DND-41 (cell line): ENCODE measurements at places on chromosomes 3 and 15.

GRCh38 chr3:132749786-132750185 is 27.6 kb upstream of the NPHP3 start:
- DNase-seq, result no peak

DNA sequence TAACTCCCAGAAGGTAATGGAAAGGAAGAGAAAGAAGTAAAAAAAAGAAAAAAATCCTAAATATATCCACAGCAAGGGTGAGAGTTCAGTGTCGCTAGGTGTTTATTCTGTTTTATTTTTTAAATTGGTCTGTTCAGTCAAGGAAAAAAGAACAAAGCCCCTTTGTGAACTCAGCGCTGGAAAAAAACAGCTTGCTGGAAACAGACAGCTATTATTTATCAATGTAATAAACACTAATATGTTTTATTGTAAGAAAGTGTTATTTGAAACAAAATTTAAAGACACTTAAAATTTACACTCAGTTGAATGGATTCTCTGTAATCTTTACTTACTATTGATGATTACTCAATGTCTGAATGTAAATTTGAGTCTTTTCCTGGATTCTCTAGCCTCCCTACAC is 32.3 kb upstream of the LEKR1 start:
- no peak for DNase-seq

DNA sequence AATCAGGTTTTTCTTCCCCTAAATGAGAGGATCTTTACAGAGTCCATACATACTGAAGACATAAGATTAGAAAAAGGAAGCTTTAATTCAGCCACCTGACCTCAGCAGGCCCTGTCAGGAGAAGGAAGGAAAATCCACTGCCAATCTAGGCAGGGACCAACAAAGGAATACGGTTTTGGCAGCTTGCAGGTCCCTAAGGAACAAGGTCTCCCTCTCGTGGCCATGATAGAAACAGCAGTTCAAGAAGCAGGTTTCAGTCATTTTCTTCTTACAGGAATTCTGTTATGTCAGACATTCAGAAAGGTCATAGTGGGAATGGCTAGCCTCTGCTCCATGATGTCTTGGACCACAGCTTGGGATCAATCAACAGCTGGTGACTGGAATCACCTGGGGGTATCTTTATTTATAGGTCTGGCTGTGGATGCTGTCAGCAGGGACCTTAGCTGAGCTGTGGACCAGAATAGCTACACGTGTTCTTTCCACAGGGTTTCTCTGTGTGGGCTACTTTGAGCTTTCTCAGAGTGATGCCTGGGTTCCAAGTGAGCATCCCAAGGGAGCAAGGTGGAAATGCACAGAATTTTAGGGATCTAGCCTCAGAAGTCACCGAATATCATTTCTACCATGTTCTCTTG is 9.4 kb upstream of the CMSS1 start:
- DNase-seq, result peak; percentile 51

DNA sequence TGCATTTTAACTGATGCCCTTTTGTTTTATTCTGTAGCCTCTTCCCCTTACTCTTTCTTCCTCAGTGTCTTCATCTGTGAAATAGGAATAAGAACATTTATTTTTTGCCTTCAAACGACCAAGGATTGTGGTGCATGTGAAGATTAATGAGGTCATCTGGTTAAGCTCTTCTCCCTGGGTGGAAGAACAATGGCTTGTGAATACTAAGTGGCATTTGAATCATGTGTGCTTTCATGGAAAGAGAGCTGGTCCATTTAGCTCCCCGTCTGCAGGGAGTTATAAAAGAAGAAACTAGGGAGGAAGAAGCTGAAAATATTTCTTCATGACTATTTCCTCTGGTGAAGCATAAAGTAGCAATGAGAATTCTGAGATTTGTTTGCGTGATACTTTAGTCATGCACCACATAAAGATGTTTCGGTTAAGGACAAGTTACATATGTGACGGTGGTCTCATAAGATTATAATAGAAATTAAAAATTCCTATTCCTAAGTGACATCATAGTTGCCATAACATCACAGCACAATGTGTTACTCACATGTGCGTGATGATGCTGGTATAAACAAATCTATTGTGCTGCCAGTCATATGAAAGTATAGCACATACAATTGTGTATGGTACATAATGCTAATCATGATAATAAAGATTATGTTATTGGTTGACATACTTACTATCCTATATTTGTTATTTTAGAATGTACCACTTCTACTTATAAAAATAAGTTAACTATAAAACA is 374.3 kb downstream of the RBMS3 start:
- no peak for DNase-seq

DNA sequence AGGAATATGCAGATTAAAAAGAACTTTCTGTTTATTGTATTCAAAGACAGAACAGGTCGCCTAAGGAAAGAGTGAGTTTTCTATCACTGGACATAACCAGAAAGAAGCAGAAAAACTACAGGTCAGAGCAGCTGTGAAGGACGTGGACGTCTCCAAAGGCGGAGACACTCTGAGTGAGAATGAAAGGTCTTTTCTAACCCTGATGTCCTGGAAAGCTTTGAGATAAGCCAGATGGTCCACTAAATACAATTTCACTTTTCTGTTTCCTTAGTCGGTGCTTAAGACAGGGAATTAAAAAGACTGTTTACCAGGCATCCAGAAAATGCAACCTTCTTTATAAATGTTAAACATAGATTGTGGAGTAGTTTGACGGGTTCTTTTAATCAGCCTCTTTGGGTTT is 360.4 kb downstream of the FGF12 start:
- no peak for DNase-seq

DNA sequence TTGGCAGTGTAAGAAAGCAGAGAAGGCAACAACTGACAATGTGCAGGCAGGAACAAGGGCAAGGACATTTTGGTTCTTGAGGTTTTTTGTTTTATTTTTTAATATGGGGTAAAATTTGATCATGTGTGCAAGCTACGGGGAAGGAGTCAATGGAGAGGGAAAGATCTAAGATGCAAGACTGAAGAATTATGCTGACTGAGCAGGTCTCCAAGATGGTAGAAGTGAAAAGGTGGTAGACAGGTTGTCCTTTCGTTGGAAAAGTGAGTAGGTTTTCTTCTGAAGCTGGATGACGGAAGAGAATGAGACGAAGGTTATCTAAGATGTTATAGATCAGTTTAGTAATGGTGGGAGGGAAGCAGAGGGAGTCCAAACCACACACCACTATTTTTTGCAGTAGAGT is 4.2 kb downstream of the CD47 start:
- no peak for DNase-seq

- DNase-seq, result no peak
These were observed 224.2 kb downstream of the MINAR1 start for GRCh38 chr15:79656151-79657000.

DNA sequence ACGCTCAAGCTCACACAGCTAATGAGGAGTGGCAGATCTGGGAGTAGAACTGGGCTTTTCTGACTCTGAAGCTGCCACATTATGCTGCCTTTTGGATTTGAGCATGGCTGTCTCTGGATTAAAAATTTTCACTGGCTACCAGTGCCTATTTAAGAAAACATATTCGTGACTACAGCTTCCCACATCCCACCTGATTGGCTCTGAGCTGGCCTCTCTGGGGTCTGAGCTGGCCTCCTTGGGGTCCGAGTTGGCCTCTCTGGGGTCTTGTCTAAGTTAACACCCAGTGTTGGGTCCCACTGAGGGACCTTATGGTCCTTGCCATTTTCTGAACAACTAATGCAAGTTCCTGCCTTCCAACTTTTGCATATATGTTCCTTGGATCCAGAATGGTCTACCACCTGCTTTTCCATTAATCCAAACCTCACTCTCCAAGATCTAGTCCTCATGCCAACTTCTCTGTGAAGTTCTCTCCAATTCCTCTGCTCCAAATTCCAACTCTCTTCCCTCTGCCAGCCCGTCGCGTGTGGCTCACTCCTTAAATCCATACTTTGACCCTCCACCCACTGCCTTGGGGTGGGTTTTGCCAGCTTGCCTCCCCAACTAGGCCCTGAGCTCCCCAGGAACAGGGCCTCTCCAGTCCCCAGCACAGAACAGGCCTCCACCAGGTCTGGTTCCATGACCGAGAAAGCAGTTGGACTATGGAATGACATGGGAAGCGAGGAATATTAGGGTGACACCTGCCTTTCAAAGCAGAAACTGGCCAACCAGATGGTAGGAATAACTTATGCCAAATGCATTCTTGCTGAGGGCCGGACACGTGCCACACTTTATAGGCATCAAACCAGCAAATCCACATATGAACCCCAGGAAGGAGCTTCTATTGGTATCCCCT is 42.5 kb downstream of the ATP2B2 start:
- no peak for DNase-seq

GRCh38 chr3:23161896-23162570 is 41.1 kb upstream of the UBE2E2 start:
- DNase-seq, result no peak

DNA sequence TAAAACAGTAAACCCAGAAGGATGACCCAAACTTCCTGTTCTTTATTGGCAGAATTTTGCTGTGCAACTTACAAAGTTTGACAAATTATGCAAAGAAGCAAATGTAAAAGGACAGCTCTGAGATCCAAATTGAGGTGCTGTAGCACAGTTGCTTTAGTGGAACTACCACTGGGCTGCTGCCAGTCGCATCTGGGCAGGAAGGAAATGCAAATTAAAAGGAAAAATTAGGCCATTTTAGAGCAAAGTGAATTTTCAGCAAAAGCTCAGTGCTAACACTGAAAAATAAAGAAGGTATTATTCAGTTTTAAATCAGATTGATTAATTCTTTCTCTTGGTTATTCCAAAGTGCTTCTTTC is 104.5 kb downstream of the ZMAT3 start:
- DNase-seq, result no peak

GRCh38 chr15:60126661-60127060 is 122.5 kb downstream of the FOXB1 start:
- DNase-seq, result no peak

DNA sequence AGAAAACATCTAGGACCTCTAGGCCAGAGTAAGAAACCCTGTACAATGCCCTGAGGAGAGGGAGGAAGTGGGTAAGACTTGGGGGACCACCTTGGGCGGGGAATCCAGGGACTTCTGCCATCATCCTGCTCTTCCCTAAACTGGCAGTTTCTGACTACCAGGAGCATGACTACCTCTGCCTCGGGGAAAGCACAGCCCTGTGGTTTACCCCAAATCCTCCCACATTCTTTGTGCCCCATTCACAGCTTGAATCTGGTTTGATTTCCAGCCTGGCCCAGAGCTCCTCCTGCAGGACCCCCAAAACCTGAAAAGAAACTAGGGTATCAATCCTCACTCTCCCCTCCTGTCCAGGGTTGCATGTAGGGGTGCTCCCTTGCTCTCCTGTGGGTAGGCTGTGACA is 4.7 kb downstream of the C3orf18 start:
- DNase-seq, result no peak

GRCh38 chr3:13497386-13497785 is 17.3 kb downstream of the HDAC11 start:
- no peak for DNase-seq

GRCh38 chr3:109480014-109480413 is 142.7 kb upstream of the DPPA4 start:
- DNase-seq, result no peak

DNA sequence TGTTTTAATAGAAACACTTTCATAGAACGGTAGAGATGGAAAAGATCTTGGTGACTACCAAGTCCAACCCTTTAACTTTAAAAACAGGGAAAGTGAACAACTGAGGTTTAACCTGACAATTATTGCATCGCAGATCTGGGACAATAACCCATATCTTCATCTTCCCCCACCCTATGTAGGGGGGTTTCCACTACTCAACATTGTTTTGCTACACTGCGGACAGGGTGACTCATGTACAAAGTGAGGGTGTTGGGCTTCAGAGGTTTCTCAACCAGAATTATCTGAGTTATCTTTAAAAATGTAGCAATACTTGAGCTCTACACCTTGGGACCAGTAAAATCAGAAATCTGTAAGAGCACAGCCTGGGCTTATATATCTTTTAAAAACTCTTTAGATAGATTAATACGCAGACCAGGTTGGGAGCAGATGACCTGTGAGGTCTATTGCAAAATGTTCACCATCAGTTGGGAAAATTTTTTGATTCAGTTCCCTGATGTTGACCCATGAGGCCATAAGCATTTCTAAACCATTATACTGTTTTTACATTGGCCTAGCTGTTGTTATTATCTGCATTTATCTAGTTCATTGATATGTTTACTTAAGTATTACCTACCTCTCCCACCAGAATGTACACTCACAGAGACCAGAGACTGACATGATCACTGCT is 103.6 kb upstream of the ICE2 start:
- DNase-seq, result no peak

GRCh38 chr3:102936511-102937045 is 501.8 kb downstream of the ZPLD1 start:
- DNase-seq, result no peak

GRCh38 chr3:55362210-55362960 is 124.7 kb downstream of the WNT5A start:
- no peak for DNase-seq

DNA sequence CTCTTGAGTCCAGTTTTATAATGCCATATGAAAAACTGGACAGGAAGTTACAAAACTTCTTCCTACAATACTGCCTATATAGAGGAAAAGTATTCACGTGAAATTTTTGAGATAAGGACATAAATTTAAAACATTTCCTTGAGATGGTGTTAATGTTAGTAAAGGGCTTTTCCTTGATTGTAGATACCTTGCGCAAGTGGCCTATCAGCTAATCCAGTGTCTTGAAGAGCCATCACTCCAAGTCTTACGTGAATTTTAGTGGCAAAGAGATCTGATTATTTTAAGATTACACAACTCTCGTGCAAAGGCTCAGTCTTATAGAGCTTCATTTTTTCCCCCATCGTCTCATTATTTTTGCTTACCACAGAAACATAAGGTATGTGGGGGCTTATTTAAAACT is 18.4 kb downstream of the C3orf38 start:
- no peak for DNase-seq

DNA sequence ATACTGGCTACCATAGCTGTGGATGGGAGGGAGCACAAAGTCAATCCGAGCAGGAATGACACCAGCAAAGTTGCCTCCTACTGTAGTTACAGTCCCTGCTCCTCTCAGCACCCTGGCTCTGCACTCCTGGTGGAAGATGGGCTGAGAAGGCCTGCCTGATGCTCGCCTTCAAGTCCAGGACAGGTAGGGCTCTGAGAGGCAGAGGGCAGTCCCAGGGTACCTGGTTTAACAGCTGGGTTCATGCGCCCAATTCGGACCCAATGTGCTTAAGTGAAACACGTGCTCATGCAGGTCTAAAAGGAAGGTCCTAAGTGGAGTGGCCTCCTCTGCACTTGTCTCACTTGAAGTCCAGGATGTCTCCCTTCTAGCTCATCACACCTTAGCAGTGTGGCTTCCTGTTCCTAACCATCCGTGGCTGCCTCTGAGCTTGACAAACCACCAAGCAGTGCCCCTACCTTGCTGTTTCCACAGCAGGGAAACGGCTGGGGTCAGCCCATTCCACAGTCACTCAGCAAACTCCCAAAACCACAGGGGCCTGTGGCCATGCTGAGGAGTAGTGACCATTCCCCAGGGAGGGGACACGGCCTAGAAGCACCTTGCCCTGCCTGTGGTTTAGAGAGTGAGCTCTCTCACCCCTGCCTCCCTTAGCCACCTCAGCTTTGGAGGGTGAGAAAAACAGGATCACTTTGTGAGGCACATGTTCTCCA is 3.9 kb upstream of the MUSTN1 start:
- no peak for DNase-seq

GRCh38 chr3:59813148-59813538 is 763.3 kb upstream of the CFAP20DC start:
- no peak for DNase-seq
